ENCODE measurements at places on chromosomes 7 and 10. TPM values are rescaled to one million over a fixed set of nuclear protein-coding genes. Genes with fewer than 3 reads are reported as not detected.
A peak's percentile ranks its signal among the peaks of the same experiment; 100 is the strongest.

GRCh38 chr10:35570397-35570796 is 34.7 kb upstream of the GJD4 start:
- DNase-seq, result no peak

DNA sequence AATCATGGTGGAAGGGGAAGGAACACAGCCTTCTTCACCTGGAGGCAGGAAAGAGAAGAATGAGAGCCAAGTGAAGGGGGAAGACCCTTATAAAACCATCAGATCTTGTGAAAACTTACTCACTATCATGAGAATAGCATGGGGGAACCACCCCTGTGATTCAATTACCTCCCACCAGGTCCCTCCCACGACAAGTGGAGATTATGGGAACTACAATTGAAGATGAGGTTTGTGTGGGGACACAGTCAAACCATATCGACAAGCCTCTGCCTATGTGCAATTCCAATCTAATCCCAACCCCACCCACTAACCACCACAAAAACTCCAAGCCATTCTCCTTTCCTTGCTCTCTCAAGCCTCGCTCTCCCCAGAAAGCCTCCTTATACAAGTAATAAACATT is 69.2 kb downstream of the TAC1 start:
- DNase-seq, result no peak

DNA sequence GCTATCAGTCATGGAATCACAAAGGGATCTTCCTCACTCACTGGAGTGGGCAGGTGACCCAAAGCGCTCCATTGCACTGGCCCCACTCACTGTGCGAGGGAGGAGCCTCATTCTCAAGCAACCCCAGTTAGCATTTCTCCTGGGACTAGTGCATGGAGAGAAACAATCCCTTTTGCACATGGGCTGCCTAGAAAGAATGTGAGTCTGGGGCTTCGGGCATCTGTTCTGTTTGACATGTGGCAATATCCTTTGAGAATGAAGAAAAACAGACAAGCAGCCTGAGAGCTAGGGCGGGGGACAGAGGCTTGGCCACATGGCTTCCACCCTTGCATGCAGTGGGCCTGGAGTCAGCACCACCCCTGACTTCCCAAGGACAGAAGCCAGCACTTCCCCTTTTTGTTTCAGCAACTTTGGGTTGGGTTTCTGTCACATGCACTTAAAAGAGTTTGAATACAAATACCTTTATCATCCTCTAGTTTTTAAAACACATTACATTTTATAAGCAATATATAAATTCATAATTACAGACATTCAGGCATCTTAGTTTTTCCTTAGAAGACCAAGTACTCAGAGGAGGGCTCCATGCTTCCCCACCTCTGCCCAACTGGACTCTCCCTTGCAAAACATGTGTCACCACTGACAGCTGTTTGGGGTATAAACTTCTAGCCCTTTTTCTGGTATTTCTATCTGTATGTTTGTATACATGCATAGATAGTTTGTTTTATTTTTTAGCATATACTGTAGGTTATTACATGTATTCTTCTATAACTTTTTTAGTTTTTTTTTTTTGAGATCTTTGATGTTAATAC is 73.8 kb downstream of the RBM20 start:
- DNase-seq, result no peak

DNA sequence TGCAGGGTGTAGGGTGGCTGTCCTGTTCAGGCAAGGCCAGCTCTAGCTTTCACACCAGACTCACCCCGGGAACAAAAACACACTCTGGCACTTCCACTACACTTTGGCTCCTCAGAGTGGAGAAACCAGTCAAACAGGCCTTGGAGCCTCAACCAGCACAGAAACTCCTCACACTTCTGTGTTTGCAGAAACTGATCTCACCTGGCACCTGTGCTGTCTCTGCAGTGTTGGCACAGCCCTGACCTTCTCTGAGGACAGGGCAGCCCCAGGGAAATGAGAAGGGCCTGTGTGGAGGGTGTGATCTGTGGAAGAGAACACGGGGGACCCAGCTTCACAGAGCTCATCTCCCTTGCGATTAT is 4.1 kb upstream of the CALML5 start:
- DNase-seq, result peak; percentile 48

DNA sequence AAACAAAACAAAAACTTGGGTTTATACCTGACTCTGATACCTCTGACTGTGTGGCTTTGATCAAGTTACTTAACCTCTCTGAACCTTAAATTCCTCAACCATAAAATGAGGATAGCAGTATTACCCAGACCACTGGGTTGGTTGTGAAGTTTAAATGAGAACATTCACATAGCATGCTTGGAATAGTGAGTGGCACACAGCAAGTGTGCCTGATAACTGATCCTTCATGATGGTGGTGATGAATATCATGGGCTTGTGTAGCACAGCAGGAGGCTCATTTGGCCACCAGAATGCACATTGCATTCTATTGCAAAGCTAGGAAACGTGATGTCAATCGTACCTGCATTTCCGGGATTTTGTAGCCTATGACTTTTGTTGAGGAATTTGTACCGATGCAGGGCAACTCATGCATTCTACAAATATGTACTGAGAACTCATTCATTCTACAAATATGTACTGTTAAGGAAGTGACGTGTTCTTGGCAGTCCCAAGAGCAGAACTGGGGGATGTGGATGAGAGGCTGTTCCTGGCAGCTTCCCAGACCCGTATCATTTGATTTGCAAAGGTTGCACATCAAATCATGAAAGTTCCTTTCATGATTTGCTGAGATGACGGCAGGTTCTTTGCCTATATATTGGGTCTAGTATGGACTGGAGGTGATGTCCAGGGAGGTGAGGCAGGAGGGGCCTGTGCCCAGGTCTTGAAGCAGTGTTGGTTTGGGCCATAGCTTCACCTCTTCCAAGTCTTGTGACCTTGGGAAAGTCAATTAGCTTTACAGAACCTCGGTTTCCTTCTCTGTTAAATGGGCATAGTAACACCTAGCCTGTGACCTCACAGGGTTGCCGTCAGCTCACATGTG is 94.6 kb upstream of the SMNDC1 start:
- DNase-seq, result no peak

DNA sequence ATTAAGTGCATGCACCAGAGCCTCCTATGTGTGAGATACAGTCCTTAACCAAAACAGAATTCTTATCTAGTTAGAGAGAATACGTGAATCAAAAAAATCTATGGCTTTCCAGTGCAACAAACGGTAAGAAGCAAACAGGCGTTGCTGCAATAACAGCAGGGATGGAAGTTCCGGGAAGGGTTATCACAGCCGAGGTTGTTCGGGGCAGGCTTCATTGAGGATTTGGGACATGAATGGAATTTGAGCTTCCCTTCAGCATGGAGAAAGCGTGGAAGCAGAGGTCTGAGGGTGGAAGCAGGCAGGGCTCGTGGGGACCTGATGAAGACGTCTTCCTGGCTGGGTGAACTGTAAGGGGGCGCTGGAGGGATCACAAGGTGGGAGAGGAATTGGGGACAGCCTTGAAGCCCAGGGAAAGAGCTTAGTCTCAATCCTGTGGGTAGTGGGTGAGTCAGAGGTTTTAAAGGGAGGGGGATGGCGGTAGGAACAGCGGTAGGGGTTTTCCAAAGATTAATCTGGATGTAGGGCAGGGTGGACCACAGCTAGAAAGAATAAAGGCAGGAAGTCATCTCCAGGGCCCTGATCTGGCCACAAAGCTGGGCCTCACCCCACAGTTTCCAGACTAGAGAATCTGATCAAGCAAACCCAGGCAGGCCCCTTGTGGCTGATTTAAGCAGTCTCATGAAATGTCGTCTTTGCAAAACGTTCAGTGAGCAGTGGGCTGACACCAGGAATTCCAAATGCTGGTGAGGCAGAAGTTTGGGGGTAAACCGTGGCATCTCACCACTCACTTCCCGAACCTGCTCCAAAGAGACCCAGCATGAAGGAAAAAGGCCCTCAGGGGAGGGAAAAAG is 65.1 kb downstream of the CALML3 start:
- no peak for DNase-seq

DNA sequence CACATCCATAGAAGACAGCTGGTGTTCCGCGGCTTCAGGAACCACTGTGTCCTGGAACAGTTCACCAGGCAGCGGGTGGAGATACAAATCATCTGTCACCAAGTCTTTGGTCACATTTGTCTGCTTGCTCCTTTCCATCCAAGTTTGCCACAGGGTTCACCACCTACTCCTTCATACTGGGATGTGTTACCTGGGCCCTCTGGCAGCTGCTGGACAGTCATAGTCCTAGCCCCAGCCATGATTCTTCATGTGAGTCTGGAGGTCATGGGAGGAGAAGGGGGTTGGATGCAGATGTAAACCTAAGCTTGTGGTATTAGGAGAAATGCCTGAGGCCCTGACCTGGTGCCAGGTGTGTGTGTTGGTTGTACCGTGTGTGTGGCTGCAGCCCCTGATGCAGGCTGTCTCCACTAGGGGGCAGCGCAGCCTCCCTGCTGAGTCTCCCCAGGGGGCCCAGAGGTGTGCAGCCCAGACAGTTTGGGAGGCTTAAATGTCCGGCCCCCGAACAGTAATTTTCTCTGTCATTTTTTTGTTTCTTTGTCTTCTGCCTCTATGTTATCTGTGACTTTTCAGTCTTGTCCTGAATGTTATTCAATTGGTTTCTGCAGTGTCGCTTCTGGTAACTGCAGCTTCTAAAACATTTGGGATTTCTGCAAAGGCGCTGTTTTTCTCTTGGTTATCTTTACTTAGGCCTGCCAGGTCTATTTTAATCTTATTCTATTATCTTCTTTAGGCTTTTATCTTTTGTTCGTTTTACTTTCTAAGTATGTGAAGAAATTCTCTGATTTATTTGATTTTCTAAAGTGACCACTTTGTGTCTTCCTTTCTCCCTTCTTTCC is 14.8 kb downstream of the NPS start:
- no peak for DNase-seq

GRCh38 chr7:23093546-23093945 is 12.0 kb upstream of the KLHL7 start:
- DNase-seq, result no peak

- DNase-seq, result no peak
Observed at GRCh38 chr10:61160253-61160652, 216.3 kb upstream of the RHOBTB1 start.

DNA sequence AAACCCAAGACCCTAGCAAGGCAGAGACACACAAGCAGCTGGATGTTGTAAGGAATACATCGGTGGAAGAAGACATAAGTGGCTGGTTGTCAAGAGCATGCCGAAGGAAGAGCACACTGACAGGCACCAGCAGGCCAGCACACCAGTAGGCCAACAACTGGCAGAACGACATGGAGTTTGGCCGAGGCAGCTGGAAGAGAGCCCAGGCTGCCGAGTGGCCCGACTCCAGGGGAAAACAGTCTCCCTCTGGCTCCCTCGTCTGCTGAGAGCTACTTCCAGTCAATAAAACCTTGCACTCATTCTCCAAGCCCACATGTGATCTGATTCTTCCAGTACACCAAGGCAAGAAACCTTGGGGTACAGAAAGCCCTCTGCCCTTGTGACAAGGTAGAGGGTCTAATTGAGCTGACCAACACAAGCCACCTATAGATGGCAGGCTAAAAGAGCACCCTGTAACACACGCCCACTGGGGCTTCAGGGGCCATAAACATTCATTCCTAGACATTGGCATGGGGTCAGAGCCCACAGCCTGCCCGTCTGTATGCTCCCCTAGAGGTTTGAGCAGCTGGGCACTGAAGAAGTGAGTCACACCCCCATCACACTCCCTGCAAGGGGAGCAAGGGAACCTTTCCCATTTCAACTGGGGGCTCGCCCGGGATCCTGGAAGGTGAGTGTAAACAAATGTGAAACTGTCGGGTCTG is 14.7 kb upstream of the TNS3 start:
- DNase-seq, result no peak

- peak; percentile 26 for DNase-seq
Observed at GRCh38 chr7:85851571-85852193, 664.8 kb upstream of the SEMA3D start.

DNA sequence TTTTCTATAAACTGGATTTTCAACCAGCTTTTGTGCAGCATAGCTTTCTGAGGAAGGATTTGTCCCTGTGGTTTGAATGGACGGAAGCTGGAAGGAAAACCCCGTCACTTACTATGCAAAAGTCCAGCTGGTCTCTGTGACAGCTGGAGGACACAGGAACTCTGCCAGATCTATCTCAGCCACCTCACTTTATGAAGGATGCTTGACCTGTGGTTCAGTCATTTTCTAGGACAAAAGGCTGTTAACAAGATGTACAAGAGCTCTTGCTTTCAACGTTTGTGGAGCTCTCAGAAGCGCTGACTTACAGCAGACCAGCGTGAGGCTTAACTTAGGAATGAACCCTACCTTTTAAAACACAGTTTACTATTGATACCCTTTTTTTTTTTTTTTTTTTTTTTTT is 90.8 kb downstream of the CREM start:
- peak; percentile 76 for DNase-seq

DNA sequence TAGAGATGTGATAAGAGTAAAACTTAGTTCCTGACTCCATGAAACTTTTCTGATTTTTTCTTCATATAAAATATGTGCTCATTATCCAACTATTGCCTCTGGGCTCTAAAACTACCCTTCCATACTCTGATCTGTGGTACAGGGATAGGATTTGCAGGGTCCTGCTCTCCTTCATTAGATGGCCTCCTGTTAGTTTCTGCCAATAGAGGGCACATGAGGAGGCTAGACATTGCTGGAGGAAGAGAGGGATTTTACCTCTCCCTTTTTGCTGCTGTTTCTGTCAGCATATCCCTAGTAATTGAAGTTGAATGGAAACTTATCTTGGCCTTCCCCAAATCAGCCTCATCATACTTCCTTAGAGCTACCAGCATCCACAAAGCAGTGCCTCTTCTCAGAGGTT is 269.4 kb downstream of the NXPH1 start:
- no peak for DNase-seq

GRCh38 chr7:33874943-33875342 is 30.4 kb upstream of the BMPER start:
- DNase-seq, result peak; percentile 5

DNA sequence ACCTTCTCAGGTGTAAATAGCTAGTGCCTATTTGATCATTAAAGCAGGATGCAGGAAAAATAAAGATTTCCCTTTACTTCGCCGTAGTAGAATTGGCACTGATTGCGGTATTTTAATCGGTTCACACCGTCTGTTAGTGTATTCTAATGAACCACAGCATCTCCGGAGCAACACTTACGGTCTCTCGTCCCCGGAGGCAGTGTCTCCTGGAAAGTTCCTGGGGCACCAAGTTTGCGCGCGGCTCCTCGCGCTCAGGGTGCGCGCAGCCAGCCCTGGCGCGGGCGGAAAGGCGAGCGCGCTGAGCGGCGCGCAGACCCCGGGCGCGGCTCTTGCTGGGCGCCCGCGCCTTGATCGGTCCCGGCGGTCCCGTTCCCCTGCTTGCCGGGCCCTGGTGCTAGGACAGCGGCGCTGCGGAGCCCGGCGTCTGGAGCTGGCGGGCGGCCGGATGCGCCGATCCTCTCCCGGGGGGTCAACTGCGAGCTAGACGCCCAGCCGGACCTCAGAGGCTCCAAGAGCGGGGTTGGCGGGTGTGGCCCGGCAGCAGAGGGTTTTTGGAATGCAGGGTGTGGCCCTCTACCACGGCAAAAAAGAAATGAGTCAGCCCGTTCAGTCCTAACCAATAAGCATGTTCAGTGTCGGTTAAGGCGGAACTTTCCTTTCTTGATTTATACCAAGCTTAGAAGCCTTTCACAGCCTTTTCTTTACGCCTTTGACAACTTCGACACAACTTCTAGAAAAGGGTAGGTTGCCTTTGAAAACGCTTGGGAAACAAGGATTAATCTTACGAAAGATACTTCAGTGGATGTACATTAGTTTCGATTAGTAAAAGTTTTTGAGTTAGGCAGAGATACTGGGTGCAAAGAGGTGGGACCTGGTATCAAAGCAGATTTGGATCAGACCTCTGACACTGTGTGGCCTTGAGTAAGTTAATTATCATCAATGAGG is 166.8 kb upstream of the ASAH2 start:
- peak; percentile 48 for DNase-seq

The FGFR2 gene
- 119 TPM for polyA plus RNA-seq

The ZNF488 gene
- polyA plus RNA-seq, result 4.8 TPM

The PDE6C gene
- polyA plus RNA-seq, result 1.7 TPM

The NMT2 gene
- 25.8 TPM for polyA plus RNA-seq

The NRP1 gene
- 166 TPM for polyA plus RNA-seq

The LRRD1 gene
- polyA plus RNA-seq, result 1.0 TPM

The SUN3 gene
- polyA plus RNA-seq, result 0.22 TPM
